ENCODE measurements at places on chromosomes 4 and X.
A peak's percentile ranks its signal among the peaks of the same experiment; 100 is the strongest.

DNA sequence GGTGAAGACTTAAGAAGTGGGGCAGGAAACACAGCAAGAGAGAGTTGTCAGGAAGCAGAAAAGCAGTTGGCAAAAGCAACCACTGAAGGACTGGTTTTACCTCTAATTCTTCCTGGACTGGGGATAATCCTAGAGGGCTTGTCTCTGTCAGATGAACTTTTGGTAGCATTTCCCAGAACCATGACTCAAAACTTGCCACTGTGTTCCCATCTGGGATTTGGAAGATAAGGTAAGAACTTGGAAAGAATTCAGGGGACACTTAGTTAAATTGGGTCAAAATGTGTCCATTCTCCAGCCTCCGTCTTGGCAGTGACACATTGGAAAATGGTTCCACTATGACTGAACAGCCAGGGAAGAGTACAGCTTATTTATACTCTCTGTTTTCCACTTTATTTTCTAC lies 55.7 kb downstream of the CD38 start:
- no peak for DNase-seq

DNA sequence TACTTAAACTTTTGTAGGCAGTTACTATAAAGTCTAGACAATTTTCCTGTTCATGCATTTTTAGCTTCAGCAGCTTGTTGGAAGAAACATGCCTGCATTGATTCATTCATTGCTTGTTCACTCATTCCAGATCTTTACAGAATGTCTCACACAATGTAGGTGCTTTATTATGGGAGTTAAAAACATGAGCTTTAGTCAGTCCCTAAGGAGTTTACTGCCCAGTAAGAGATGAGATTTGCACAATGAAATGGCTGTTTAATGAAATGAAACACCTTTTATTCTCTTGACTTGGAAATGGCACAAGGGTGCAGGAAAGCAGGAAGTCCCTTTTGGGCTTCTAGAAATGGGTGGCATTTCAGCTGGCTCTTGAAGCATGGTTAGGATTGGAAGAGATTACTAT lies 2.9 kb downstream of the NOCT start:
- DNase-seq: no peak

DNA sequence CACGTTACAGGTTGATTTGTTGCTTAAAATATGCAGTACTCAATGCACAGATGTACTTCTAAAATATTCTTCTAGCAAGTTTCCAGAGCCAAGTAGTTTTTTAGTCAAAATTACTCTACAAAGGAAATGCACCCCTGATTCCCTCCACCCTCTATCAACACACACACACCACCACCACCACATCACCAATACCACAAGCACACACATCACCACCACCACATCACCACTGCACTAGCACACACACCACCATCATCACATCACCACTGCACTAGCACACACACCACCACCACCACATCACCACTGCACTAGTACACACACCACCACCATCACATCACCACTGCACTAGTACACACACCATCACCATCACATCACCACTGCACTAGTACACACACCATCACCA lies 105.2 kb upstream of the FRG1 start:
- no peak for DNase-seq

- DNase-seq: no peak
Observed at GRCh38 chr4:167715176-167715575, 377.2 kb upstream of the ANXA10 start.

- DNase-seq: no peak
Observed at GRCh38 chrX:11311706-11312105, 18.5 kb downstream of the AMELX start.

GRCh38 chr4:38928568-38928967 lies 61.0 kb downstream of the FAM114A1 start:
- no peak for DNase-seq

- no peak for DNase-seq
Observed at GRCh38 chr4:39032218-39033085, at the start of gene TMEM156. Gene TMEM156 (minus strand): TSS chr4:39032409. CDS start chr4:39032313, 96 bp downstream.

- peak; percentile 12 for DNase-seq
Observed at GRCh38 chr4:184028561-184029374, 123.7 kb downstream of the STOX2 start.

- no peak for DNase-seq
Observed at GRCh38 chr4:111450867-111451266, 694.4 kb upstream of the FAM241A start.

GRCh38 chrX:5117816-5118215 lies 1110.9 kb downstream of the NLGN4X start:
- DNase-seq: no peak

DNA sequence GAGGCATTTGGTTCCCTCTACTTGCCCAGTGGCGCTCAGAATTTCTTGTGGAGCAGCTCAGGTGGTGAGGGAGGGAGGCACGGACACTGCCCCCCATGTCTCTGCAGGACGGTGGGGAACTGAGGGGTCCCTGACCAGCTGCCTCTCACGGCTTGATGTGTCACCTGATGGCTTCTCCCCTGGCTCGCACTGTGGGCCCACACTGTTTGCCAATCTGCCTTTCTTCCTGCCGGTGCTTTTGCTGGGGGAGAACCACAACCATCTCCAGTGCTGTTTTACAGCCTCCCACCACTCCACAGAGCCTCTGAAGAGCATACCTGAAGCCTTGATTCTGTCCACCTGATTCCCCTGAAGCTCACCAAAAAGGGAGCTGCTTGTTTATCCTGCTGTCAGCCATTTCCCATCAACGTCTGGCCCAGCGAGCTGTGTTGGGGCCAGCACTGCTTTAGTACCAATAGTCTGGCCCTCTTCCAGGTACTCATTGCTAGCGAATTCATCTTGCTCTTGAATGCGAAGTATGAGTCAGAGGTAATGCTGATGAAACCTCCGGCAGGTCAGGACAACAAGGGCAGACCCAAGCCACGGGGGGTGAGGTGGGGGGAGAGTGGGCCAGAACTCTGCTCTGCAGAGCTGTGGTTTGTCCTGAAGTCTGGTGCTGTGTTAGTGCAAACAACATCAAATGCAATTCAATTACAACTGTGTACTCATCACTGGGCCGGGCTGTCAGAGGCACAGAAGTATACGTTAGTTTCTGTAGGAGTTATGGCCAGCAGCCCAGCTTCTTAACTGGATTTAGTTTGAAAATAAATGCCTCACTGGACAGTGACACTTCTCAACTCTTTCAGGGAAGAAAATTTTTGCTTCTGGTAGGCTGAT lies 208.3 kb upstream of the JADE1 start:
- no peak for DNase-seq

GRCh38 chrX:15576019-15576418 lies 24.7 kb downstream of the ACE2 start:
- DNase-seq: no peak

DNA sequence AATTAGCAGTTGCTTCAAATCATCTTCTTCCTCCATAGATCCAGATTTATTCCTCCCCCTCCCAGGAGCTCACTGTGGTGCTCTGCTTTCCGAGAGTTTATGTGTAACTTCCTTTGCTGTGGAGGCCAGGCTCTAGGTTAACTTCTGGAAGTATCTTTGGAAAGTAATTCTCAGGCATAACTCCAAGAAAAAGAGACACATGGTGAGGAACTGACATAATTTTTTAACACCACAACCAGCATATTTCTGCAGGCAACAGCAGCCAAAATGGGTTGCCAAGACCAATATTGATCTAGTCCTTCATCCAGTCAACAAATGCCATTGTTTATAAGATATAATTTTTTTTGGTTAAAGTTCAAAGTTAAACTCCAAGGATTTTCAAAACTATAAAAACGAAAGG lies 114.5 kb upstream of the RBPJ start:
- no peak for DNase-seq

DNA sequence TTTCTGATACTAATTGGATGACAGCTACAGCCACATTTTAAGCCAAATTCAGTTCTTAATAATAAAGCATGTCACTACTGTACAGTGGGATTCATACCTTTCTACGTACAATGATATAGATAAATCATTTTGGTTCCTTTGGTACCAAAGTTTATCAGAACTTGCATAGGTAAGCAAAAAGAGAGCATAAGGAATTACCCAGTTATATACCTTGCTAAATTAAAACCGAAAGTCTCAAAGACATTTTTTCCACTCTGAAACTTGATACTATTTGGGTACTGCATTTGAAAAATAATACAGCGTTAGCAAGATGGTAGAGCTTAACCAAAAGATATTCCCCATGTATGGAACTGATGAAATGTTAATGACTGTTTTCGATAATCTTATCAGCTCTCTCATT lies 400.9 kb upstream of the ADGRL3 start:
- no peak for DNase-seq

GRCh38 chr4:88599714-88600113 lies 7.4 kb downstream of the HERC3 start:
- no peak for DNase-seq

GRCh38 chr4:188455062-188455752 lies 316.0 kb downstream of the TRIML1 start:
- no peak for DNase-seq

DNA sequence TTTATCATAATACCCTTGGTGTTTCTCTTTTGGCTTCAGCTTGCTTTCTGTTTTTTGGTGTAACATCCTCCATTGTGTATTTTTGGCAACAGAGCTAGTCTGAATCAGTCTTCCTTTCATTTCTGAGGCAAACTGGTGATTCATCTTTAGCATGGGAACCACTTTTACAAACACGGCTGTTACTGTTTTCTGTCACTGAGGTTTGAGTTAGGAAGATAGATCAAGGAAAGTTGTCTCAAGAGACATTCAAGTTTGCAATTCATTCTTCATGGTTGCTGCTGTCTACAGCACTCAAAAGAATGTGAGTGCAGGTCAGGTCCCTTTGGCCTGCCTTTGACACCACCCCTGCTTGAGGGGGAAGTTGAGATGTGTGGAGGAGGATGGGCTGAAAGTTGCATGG lies 36.3 kb downstream of the IL21 start:
- no peak for DNase-seq

GRCh38 chr4:69731847-69732246 lies 28.6 kb downstream of the SULT1B1 start:
- DNase-seq: no peak

DNA sequence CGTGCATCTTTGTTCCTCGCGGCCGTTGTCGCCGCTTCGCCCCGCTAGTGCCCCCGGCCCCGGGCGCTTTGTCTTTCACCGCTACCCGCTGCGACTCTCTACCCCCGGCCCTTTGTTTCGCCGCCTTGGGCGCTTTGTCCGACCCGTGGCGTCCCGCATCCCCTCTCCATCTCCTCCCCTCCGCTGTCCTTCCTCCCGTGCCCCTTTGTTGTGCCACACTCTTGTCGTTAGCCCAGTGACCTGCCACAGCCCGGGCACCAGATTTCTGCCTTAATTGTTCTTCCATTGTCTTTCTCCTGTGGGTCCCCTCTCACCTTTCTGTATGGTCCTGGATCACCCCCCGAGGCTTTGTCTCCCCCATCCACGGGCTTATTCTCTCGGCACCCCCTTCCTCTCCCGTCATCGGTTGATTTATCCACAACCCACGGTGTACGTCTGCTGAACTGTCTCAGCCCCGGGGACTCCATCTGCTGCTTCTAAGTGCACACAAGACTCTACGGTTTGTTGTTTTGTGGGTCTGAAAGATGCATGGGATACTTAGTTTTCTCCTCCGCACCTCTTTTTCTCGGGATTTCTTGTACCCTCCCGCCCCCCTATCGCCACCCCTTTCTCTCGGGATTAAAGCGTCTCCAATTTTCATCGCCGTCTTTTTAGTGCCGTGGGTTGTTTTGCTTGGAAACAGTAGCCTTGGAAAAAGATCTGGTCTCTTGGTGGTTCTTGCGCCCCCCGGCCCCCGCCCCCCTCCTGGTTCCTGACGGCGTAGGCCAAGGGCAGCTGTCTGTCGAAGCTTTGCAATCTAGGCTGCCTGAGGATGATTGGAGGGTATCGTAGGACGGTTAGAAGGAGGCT lies 783 bp downstream of the RBPJ start:
- DNase-seq: no peak

- DNase-seq: no peak
Observed at GRCh38 chr4:184471881-184472613, 2.3 kb downstream of the IRF2 start.

DNA sequence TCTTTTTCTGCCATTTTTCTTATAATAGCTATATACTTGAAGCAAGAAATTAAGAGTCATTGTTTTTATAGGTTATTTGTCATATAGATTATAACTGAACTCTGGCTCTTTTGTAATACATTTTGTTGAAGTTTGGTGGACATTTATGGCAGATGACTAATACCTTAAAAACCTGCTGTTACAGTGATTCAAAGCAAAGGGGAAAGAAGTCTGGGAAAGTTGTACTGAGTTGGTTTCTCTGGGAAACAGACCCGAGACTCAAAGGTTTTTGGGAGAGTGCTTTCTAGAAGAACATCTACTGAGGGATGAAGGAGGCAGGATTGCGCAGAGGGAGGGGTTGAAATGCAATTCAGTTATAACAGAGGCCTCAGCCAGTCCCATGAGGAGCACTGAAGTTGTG lies 35.9 kb downstream of the NAP1L5 start:
- no peak for DNase-seq

DNA sequence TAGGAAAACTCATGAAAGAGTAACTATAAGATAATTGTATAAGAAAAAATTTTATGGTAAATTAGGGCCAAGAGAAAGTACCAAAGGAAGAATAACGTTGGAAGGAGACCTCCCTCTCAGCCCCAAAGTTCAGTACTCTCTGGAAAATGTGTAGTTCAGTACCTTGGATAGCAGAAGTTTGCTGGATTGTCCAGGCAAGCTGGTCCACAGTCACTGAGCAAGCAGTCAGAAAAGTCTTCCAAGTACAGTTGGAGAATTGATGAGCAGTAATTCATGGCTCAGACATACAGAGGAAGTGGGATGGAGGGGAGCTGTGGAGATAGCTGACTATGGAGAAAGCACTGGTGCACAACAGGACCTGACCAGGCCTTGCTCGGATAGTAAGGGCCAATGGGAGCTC lies 598.2 kb upstream of the NDST4 start:
- DNase-seq: no peak

- no peak for DNase-seq
Observed at GRCh38 chr4:153909672-153910071, 120.8 kb upstream of the SFRP2 start.

DNA sequence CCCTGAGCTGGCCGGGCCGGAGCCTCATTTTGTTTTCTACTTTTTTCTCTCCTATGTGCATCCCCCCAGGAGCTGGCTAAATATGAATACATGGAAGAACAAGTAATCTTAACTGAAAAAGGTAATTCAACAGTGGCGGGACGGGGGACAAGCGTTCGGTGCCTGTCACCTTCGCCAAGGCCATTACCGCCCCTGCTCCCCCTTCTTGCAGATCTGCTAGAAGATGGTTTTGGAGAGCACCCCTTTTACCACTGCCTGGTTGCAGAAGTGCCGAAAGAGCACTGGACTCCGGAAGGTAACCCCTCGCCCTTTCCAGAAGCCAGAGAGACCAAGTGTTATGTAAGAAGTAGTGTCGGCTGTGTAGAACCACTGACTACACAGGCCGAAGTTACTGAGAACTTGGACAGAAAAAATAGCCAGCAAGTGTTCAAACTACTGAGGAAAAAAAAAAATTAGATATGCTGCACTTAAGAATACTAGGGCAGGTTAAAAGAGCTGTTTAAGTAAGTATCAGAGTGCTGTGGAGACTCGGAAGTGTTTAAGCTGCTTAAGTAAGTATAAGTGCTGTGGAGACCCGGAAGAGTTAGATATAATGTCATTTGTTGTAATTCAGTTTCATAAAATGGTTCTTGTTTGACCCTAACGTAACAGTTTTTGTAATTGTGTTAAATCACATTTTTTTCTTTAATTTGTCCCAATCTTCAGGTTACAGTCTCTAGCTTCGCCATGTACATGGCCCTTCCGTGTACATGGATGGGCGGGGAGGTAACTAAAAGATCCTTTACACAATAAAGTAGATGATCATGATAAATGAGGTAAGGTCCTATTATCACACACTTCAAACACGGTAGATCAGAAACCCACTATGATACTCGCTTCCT lies 856 bp downstream of the SAT1 start:
- DNase-seq: no peak

Measured in activated gamma-delta T cell treated with Interleukin-2 at 50 U/mL for 16 hours (primary cell).